ENCODE measurements at places on chromosomes 7 and 10. TPM values are rescaled to one million over a fixed set of nuclear protein-coding genes. Genes with fewer than 3 reads are reported as not detected.

CRPPA gene
- 1.4 TPM for total RNA-seq

OPALIN gene
- total RNA-seq, result not detected

SEPTIN7 gene
- 560 TPM for total RNA-seq

LEP gene
- total RNA-seq, result not detected

- DNase-seq, result peak; percentile 60
- no peaks in the 10 kb centered on the region for H3K36me3 ChIP-seq
- no peaks in the 10 kb centered on the region for H3K27me3 ChIP-seq
- no peak overlapping the region for H3K4me3 ChIP-seq
Observed at GRCh38 chr10:7622969-7623368, 43.8 kb downstream of the ITIH5 start.

- no peak for DNase-seq
- H3K27ac ChIP-seq, result no peak overlapping the region
- H3K36me3 ChIP-seq, result no peaks in the 10 kb centered on the region
- H3K4me1 ChIP-seq, result peaks cover 6% of the 10 kb centered on the region
- H3K27me3 ChIP-seq, result peaks cover 18% of the 10 kb centered on the region
- H3K4me3 ChIP-seq, result no peak overlapping the region
Observed at GRCh38 chr10:116263870-116264655, 8.9 kb downstream of the GFRA1 start.
